Fibroblast of skin of abdomen (primary cell): ENCODE measurements at places on chromosomes 7 and 10.

DNA sequence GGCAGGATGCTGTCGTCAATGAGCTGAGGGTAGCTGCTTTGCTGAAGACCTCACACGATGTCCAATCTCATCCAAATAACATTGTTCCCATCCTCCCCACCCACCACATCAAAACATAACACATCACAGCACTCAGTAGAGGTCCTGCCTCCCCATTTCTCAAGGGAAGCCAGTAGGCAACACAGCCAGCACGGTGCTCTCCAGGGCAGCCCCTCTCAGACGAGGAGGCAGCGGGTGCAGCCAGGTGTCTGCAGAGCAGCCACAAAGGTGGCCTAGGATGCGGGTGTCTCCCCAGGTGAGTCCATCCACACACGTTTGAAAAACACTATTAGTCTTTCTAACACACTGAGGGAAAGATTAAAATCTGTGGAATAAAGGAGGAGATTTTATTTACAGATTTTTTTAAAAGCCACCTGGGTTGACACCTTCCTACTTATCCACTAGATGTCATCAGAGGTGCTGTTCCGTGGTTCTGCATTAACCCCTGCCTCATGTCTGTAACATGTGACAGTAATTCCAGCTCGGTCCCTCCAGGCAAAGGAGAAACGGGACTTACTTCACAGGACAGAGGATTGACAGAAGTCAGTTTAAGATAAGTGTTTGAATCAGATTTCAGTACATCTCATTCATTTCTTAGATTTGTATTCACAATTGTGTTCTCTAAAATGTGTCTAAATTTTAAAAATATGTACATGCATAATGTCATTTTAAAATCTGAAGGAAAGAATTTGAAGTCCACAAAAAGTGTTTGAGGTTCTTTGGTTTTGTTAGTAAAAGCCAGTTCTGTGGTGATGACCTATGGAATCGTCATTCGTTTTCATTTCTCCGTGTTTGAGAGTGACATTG is 68.0 kb downstream of the LANCL2 start:
- DNase-seq = peak; percentile 42

- peak; percentile 9 for DNase-seq
Measured at GRCh38 chr10:76236356-76236755, 804.9 kb downstream of the LRMDA start.

DNA sequence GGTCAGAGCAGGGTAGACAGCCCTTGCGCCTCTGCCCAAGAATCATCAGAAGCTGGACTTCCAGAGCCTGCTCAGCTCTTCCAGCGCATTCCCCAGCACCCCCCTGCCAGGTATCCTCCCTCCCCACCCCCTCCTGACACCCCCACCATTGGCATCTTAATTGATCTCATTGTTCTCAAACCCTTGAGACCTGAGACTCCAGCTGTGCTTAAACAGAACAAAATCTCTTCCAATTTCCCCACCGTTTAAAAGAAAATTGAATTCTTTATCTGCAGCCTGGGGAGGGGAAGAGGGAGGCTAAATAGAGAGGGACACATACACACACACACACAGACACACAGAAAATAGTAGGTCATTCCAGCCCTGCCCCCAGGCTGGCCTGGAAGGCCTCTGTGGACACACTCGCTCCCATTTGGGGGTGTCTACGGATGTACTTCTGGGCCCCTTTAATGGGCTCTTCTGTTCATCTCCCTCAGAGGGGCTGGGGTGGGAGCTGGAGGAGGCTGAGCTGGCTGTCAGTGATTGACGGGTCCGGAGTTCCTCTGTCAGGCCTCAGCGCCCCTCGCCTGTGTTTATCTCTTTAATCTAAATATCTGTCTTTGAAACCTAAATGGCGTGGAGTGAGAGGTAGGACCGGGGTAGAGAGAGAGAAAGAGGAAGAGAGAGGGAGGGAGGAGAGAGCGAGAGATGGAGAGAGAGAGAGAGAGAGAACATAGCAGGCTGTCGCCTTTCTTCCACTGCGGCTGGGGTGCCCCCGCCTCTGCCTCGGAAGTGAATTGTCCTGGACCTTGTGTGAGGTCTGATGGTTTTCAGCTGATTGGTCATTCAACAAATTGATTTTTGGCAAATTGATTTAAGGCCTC is 61.7 kb downstream of the C10orf105 start:
- DNase-seq = no peak

- DNase-seq = no peak
Measured at GRCh38 chr10:59926086-59926485, 19.7 kb upstream of the CCDC6 start.

DNA sequence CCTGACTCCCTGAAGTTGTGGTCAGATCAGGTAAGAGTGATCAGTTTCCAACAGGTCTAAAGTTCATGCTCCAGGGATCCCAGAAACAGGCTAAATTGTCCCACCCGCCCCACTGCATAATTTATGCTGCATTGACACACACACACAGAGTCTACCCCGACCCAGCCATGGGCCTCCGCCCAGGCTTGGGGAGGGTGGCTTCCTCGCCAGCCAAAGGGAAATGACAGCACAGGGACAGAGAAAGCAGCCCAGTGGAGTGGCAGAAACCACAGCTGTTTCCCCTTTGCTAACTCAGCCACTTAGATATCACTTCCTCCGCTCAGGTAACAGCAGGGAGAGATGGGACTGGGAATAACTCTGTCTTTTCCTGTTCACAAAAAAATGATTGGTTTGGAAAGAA is 9.4 kb downstream of the SH3PXD2A start:
- no peak for DNase-seq
